Activated CD8-positive, alpha-beta memory T cell treated with anti-CD3 and anti-CD28 coated beads, Interleukin-2, amount 50 U/mL, for 4 hours (primary cell): ENCODE measurements at places on chromosomes 6 and 20.

DNA sequence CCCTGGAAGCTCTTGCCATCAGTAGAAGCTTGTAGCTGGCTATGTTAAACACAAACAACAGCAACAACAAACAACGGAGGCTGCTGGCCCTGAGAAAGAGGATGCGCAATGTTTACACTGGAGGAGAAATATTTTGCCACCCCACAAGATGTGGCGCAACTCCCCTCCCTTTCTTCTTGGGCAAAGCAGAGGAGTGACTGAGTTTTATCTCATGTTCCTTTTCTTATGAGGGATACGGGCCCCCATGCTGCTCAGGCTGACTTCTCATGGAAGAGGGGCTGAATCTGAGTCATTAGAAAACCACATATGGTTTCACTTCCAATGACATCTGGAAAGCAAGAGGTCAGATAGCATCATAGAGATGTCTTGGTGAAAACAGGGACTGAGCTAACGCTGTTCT is 75.9 kb upstream of the HDDC2 start:
- DNase-seq, result no peak

GRCh38 chr20:40926928-40927327 is 101.7 kb upstream of the TOP1 start:
- no peak for DNase-seq

- DNase-seq, result no peak
These were observed 67.5 kb upstream of the MBOAT1 start for GRCh38 chr6:20279608-20280287.

DNA sequence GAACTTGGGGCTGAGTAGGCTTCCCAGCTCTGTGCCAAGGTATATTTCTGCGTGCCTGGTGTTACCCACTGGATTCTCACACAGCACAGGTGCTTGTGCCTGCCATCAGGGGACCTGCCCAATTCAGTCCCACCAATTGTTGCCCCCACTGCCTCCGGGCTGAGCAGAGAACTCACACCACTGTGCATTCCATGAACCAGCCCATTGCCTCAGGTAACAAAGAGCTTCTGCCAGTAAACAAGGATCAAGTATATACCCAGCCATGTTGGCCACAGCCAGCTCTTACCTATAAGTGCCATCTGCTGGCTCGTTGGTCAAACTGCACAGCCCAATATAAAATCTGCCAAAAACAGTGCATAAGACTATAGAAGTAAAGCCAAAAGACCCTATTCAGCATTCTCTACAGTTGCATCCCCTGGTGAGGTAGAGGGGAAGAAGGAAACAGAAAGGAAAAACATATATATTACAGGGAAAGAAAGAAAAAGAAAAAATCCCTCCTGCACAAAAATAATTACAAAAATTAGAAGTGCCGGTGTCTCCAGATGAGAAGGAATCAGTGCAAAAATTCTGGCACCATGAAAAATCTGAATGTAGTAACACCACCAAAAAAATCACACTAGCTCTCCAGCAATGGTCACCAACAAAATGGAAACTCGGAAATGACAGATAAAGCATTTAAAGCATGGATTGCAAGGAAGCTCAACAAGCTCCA is 241.4 kb downstream of the IBTK start:
- DNase-seq, result no peak

DNA sequence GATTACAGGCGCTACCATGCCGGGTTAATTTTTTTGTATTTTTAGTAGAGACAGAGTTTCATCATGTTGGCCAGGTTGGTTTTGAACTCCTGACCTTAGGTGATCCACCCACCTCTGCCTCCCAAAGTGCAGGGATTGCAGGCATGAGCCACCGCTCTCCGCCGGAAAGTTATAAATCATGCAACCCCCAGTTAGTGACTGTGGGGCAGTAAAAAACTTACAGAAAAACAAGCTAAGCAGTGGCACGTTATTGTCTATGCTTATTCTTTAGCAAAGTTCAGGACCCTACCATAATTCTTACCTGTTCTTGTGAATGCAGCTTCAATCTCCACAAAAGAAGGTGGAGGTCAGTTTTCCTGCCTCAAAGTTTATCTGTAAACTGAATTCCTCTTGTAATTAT is 47.5 kb upstream of the BTN3A2 start:
- DNase-seq, result no peak

DNA sequence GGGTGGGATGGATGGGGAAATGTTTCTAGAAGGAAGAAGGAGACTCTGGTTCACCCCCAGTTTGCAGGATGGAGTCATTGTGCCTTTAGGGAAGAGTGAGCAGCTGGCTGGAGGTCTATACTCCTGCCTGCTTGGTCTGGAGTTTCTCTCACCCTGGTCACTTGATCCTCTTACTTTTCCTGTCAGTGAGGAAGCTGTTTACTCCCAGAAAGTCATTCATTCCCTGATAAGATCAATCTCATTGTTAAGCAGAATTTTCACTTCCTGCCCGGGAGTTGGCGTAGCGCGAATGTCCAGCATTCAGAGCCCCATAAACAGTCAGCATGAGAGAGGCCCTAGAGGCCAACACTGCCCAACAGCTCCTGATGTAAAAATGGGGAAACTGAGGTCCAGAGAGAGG is 70.4 kb upstream of the SIRPA start:
- no peak for DNase-seq

DNA sequence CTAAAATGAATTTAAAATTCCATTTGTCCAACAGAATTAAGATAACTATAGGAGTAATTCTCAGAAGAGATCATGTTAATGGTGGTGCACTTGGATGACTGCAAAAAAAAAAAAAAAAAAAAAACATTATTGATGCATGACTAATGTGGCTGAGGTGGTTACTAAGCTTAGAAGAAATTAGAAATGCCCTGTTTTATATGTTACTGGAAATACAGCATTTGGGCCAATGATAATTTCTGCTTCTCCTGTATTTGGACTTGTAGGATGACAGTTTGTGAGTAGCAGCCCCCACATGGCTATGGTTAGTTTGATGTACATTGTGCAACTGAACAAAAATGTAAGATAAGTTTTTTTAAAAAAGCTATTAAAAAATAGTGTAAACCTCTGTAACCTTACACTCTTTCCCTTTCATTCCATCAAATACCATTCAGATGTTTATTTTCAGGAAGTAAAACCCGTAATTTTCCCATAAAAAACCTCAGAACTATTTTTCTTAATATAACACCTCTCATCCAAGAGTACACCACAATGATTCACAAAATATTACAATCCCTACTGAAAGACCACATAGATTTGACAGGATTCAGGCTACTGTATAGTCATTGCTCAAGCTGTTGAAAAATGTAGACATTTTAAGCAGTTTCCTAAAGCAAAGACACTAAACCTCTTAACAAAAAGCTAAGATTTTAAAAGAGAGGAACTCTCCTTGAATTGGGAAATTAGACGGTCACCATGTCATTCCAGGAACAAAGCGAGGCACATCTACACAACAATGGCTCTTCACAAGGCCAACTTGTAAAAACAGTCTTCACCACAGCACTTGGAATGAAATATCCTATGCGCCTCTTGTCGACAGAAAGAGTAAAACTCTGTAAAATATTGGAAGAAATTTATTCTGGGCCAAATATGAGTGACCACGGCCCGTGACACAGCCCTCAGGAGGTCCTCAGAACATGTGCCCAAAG is 83.0 kb downstream of the WDR27 start:
- no peak for DNase-seq

- DNase-seq, result no peak
These were observed 110.8 kb downstream of the EDN3 start for GRCh38 chr20:59411170-59411569.

- DNase-seq, result peak; percentile 51
These were observed 131.2 kb upstream of the BTN3A2 start for GRCh38 chr6:26233649-26234420.

- DNase-seq, result no peak
These were observed 140.3 kb downstream of the CEP57L1 start for GRCh38 chr6:109235481-109236038.

- no peak for DNase-seq
These were observed 79.5 kb upstream of the VSTM2L start for GRCh38 chr20:37823296-37823980.

DNA sequence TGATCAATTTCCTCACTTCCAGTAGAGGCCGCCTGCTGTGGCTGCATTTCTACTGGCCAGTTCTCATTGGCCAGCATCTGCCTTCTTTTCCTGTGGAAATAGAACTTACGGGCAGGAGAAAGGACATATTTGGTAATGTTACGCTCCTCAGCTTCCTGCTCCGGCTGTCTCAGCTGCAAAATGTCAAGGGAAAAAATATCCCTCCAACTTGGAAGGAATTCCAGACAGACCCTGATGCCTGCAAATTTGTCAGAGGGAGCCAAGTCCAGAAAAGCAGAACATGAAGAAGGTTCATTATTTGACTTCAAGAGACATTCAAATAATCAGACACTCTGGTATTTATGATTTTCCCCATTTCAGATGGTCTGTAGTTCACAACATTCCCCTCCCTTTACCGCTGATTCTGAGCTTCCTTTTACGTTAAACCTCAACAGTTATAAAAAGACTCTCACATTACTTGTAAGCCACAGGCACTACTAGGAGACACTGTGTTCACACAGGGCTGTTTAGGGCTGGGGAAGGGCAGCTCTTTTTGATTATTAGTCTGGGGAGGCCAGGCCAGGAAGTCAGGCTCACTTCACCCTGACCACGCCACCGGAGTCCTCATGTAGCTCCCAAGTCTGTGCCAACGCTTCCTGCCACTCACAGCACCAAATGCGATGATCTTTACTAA is 179.6 kb upstream of the CCN2 start:
- DNase-seq, result no peak

DNA sequence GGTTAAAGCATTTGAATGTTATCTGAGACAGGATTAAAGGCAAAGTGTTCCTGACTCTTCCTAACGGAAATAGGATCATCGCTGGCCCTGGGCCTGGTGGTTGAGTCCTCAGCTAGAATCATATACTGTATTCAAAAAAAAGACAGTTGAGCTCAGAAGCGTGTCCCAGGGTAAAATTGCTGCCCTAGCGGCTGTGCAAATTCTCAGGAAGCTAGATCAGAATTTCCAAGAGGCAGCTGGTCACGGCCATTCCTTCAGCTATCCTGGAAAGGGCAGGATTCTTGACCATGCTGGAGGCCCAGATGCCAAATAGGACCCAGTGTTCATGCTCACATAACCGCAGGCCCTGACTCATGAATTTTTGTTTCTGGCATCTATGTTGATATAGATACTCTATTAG is 67.4 kb downstream of the STMND1 start:
- DNase-seq, result no peak

DNA sequence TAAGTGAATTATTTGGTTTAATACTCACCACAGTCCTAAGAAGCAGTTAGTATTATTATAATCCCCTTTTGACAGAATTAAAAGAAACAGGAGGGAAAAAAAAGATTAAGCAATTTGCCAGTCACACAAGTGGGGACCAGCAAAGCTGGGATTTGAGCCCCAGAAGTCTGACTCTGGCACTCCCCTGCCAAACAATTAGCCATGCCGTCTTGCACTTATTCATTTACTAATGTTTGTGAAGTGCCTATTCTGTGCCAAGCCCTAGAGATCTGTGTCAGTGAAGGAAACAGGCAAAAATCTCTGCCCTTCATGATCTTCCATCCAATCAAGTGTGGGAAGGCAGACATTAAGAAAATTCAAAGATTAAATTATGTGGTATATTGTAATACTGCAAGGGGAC is 126.0 kb upstream of the TOP1 start:
- no peak for DNase-seq

- no peak for DNase-seq
These were observed 5.5 kb upstream of the PROCR start for GRCh38 chr20:35166242-35166830.

GRCh38 chr20:58005581-58006345 is 222.7 kb downstream of the ANKRD60 start:
- no peak for DNase-seq

DNA sequence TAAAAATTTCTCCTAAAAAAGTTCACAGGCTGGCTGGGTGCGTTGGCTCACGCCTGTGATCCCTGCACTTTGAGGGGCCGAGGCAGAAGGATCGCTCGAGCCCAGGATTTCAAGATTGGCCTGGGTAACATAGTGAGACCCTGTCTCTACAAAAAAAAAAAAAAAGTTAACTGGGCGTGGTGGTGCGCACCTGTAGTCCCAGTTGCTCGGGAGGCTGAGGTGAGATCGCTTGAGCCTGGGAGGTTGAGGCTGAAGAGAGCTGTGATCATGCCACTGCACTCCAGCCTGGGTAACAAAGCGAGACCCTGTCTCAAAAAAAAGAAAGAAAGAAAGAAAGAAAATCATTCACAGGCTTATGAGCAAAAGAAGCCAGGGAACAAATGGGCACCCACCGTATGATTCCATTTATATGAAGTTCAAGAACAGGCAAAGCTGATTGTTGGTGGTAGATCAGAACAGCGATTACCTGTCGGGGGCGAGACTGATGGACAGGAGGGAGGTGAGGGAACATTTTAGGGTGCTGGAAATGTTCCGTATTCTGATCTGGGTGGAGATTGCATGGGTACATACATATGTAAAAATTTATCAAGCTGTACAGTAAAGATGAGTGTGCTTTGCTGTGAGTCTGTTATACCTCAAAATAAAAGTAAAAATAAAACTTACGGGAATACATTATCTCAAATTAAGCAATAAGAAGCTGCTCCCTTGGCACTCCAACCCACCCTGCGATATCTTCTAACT is 77.1 kb downstream of the FGD2 start:
- DNase-seq, result no peak

GRCh38 chr6:122869437-122870024 is 80.5 kb downstream of the SMPDL3A start:
- no peak for DNase-seq

GRCh38 chr6:158808941-158809678 is 10.1 kb downstream of the EZR start:
- DNase-seq, result peak; percentile 35

DNA sequence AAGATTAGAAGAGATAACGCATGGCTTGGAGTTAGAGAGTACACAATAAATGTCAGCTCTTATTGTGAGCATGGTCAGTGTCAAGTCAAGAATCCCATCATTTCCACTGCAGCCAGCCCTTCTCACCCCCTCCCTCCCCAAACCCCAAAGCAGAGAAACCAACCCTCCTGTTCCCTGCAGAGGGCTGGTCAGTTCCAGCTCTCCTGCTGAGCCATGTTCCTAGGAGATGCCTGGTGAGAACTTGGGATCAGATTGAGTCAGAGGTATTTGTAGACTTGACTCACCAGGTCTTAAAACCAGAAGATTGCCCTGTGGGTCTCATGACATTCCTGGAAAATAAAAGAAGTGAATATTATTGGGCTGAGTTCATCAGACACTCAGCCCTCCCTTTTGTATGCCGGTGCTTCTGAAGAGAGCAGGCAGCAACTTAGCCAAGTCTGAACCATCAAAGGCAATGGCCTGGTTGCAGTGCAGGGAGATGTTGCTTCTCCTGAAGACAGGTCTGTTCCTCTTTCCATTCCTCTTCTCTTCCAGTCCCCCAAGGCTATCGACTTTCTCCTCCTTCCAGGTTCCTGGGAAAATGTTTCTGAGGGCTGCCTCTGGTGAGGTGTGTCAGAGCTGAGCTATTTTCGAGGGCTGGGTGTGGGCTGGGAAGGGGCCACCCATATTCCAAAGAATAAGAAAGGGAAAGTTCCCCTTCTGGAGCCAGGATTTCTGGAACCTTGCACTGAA is 278.2 kb upstream of the SUPT3H start:
- DNase-seq, result no peak

DNA sequence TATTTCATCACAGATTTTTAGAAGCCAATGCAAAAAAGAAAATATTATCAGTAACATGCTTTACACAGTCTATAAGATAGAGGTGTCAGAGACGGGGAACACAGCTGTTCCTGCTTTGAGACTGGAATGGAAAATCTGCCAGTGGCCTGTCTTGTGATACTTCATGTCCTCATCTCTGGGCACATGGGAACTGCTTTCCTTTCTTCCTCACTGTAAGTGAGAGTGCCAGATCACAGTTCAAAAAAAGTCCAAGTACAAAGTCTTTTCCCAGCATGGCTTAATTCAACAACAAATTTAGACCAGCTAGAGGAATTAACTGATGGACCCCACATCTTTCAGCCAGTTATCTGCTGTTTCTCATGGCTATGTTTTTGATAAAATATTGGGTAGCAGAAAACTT is 490.4 kb downstream of the CDKAL1 start:
- DNase-seq, result no peak
